CD8-positive, alpha-beta memory T cell (primary cell): ENCODE measurements at places on chromosomes 7 and 10.

- DNase-seq = no peak
Measured at GRCh38 chr10:59678884-59679301, 30.8 kb downstream of the SLC16A9 start.

DNA sequence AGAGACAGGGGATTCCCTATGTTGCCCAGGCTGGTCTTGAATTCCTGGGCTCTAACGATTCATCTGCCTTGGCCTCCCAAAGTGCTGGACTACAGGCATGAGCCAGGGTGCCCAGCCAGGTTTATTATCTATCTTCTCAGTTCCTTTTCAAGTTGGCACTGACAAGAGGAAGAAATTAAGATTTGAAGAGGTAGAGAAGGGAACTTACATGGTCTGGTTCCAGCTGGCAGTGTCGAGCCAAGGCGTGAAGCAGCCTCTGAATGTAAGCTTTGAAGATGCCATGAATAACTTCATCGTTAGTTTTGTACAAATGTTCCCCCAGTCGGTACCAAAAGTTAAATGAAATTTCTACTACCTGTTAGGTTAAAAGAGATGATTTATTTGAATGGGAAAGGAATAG, 57.7 kb downstream of the TNPO3 start:
- DNase-seq = no peak

GRCh38 chr7:138247568-138248333, 171.5 kb downstream of the AKR1D1 start:
- DNase-seq = no peak

GRCh38 chr7:68414631-68415425, 1183.4 kb upstream of the AUTS2 start:
- no peak for DNase-seq

DNA sequence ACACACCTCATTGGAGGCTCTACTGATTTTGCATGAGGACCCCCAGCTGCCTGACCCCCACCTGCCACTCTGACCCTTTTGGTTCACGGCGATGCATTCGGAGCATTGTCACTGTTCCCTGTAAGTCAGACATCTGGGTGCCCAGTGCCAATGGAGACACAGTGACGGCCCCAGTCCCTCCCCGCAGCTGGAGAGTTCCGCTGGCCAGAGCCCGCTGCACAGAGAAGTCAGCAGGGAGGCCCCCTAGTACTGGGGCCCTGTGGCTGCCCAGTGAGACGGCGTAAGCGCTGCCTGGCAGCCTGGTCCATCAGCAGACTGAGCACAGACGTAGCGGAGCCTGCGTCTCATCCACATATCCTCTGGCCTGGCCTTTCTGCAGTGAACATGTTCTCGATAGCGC, 77.5 kb downstream of the NKX6-2 start:
- no peak for DNase-seq
